ENCODE measurements at places on chromosomes 7 and 10.

DNA sequence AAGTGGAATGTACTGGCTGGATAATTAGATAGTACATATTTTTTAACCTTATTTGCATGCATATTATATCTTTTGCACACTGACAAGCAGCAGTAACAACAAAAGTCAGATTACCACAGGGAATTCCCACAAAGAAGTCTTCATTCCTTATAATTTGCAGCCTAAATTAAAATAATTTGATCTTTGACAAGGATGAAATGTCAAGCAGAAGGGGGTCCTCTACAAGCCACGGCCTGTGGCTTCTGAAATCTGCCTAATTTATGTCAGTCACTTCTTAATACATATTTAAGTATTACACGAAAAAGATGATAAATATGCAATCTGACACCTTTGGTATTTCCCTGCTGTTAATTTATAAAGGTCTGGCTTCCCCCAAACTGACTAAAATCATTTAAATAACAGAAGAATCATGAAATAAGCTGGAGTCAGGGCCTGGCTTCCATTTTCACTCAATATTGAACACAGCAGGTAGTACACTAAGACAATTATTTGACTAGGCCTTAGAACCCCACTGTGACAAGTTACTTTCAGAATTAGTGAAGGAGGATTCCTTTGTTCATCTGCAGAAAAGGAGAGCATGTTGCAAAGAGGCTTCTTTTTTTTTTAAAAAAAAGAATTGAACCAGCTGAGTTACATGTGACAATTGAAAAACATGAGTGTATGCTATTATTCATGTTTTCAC is 351.1 kb upstream of the ETV1 start:
- no peak for DNase-seq

DNA sequence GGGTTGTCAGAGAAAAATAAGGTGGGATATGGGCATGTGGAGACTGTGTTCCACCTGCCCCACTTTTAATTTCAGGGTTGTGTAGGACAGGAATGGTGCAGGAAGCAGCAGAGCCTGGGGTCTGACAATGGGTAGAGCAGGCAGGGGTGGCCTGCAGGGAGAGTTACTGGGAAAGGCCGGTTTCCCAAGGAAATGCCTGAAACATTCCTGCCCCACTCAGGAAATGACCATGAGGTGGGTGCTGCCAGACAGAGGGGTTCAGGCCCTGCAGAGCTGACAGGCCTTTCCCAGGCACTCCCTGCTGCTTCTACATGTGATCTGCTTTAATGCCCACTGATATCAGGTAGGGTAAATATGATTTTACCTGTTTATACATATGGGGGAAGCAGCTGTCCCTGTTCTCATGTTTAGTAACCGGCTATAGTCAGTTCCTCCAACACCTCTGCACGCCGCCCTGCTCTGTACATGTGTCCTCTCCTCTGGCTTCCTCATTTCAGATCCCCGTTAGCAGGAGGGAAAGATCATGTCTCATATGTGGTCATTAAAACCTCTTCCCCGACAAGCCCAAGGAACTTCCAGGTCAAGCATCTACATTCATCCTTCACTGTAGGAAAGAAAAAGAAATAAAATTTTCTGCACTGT is 118.6 kb upstream of the PRSS58 start:
- DNase-seq: no peak

GRCh38 chr7:41046776-41047175 is 656.1 kb downstream of the INHBA start:
- no peak for DNase-seq

DNA sequence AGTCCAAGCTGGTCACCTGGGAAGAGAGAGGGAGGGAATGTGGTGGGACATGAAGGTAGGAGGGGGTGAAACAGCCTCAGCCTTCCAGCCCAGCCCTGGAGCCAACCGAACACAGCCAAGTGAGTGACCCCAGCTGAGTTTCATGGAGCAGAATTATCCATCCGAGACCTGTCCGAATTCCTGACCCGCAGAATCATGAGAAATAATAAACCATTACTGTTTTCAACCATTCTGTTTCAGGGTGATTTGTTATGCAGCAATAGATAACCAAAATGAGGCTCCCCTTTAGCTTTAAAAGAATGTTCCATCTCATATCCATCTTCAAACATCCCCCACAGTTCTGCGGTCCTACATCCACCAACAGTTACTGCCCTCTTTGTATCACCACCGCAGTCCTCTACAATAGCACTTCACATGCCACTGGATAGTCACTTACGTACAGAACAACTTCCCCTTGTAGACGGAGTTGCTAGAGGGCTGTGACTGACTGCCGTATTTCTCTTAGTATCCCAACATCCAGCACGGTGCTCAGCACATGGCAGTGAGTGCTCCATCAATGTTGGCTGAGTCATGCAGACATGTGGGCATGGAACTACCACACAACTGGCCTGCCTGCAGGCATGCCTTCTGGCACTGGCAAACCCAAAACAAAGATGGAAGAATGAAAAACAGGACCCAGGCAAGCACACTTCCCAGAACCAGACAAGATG is 18.5 kb downstream of the KIAA1549 start:
- DNase-seq: no peak

GRCh38 chr10:93820434-93820833 is 62.7 kb downstream of the LGI1 start:
- DNase-seq: no peak

- DNase-seq: no peak
Observed at GRCh38 chr10:119233821-119234220, 26.4 kb downstream of the GRK5 start.

DNA sequence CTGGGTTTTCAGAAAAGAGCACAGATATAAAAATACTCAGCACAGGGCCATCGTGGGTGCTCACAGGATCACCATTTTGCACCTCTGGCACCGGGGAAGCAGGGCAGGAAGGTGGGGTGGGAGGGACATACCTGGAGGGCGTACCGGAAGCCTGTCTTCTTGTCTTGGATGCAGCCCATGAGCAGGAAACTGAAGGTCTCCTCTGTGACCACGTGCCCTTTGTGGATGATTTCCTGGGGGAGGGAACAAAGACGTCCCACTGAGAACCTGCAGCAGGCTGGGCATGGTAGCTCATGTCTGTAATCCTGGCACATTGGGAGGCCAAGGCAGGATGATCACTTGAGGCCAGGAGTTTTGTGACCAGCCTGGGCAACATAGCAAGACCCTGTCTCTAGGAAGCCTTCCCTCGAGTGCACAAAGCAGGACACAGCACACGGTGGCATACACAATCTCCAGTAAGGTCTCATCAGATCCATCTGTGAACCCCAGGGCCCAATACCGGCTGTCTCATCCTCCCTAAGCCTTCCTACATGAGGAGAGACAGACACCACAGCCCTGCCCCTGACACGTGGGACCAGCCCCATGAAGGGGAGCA is 9.5 kb downstream of the PTCD1 start:
- DNase-seq: no peak

DNA sequence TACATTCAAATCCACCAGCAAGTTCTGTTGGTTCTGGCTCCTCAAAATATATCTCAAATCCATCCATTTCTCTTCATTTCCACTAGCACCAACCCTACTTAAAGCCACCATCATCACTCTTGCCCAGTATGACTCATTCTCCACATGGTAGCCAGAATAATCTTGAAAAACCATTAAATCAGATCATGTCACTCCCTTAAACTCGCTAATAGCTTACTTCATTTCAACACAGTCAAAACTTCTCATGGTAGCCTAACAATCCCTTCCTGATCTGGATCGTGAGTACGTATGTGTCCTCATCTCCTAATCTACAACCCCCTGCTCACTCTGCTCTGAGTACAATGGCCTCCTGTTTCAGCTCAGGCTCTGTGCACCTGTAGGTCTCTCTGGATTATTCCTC is 8.7 kb downstream of the EPC1 start:
- no peak for DNase-seq

DNA sequence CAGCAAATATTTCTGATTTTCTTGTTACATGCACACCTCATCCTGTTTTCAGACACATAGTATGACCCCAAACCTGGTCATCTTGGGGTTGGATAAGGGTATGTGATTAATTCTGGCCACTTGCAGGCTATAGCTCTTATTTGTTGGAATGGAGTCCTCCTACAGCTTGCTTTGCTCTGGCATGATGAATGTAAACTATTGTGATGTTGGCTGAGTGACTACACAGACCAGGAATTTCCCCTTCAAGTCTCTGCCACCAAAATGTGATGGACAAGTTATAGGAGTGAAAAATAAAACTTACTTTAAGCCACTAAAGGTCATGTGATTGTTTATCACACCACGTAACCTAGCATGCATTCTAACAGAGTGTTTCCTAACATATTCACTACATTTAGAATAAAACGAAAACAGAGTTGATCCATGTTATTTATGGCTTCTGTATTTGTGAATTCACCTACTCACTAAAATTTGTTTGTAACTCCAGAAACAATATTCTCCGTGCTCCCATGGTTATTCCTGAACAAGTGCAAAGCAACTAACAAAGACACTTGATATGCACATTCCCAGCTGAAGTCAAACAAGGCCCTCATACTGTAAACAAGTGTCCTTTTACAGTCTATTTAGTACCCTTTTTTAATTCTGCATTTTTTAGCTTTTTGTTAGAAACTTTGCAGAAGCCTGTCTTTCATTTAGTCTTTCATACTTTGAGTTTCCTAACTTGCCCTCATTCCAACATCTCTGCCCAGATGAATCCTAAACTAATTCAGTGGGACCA is 599.2 kb upstream of the PCDH15 start:
- DNase-seq: no peak

- DNase-seq: no peak
Observed at GRCh38 chr7:115965796-115966475, 64.6 kb downstream of the TFEC start.

DNA sequence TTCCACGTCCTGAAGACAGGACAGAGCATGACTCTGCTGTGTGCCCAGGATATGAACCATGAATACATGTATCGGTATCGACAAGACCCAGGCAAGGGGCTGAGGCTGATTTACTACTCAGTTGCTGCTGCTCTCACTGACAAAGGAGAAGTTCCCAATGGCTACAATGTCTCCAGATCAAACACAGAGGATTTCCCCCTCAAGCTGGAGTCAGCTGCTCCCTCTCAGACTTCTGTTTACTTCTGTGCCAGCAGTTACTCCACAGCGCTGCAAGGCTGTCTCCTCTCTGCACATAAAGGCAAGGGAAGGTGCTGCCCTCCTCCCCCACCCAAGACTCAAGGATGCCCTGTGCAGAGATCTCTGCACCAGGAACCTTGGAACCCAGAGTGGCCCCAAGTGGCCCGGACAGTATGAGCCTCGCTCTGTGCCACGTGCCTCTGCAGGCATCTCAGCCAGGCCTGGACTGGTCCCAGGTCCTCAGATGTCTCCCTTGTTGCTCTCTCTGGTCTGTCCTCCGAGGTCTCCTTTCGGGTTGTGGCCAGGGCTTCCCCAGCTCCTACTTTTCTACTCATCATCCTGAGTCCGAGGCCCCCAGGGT is 230.3 kb upstream of the PRSS58 start:
- no peak for DNase-seq

DNA sequence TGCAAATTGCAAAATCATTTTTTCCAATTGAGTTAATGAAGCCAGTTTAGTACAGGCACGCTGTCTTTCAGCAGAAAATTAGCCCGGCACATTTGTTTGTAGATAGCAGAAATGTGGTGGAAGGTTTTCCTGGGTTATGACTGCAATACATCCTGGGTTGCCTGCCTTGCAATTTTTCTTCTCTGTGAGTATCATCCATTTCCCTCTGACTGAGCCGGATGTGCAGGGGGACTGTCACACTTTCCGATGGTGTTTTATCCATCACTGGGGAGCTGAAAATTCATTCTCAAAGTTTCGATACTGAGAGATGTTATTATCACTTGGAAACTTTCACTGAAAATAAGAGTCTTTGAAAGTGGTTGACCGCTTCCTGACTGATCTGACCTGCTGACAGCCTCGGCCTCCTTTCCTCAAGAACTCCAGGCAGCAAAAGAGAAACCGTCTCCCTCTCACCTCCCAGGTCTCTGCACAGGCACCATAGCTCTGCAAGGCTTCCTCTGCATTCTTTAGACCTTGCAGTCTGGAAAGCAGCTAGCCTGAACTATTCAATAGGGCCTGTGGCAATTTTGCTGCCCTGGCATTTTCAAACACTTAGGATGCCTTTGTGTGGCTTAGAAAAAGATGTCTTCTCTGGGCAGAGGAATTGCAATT is 320.8 kb upstream of the NRP1 start:
- DNase-seq: no peak
